ENCODE measurements at places on chromosomes 2 and 18.

- DNase-seq = no peak
Measured at GRCh38 chr2:85838641-85839040, 50.1 kb downstream of the ST3GAL5 start.

DNA sequence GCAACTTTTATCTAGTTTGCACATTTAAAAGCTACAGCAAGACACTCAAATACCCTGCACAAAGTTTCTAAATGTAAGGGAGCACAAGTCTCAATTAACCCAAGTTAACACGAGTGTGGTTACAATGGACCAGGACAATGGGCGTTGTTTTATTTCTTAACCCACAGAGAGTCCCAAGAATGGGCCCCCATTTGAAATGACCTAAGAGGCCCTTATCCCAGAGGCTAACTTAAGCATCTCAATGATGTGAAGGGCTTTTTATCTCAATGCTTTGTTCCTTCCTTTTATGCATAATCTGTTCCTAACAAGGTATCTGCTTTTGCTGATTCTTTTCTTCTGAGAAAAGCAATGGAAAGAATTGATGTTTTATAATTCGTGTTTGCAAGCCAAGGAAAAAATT lies 151.5 kb upstream of the SALL3 start:
- DNase-seq = no peak

GRCh38 chr2:88692187-88692586 lies 714 bp downstream of the RPIA start:
- no peak for DNase-seq

DNA sequence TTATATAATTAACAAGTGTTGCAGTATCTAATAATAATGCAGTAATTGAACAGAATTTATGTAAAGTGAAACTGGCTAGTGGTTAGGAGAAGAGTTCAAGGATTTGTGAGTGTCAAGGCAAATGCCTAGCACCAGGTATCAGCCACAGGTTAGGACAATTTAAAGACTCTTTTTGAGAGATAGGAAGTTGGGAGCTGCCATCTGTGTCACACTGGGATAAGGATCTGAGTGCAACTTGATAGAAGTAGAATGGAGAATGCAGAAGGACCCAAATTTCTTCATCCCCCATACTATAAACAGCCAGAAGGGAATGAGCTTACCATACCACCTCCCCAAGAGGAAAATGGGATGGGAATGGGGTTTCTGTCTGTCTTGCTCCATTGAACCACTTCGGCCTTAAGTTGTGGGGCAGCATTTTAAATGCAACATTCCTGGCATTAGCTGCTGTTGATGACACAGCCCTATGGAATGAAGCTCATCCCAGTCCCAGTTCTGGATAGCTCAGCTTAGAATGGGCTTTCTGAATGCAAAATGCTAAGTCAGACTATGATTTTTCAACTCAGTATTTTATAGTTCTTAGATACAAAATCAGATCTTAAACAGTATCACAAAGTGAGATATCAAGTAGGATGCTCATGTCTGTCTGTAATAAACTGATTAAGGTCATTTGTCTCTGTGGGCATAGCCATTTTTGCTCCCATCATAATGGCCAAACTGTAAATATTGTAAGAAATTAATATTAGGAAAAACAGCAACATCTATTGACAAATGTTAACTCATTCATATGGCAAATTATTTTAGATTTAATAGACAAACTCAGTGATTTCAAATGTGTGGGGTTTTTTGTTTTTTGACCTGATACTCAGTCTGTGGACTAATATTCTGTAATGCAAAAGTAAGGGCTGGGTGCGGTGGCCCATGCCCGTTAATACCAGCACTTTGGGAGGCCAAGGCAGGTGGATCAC lies 44.0 kb downstream of the GPR155 start:
- no peak for DNase-seq

DNA sequence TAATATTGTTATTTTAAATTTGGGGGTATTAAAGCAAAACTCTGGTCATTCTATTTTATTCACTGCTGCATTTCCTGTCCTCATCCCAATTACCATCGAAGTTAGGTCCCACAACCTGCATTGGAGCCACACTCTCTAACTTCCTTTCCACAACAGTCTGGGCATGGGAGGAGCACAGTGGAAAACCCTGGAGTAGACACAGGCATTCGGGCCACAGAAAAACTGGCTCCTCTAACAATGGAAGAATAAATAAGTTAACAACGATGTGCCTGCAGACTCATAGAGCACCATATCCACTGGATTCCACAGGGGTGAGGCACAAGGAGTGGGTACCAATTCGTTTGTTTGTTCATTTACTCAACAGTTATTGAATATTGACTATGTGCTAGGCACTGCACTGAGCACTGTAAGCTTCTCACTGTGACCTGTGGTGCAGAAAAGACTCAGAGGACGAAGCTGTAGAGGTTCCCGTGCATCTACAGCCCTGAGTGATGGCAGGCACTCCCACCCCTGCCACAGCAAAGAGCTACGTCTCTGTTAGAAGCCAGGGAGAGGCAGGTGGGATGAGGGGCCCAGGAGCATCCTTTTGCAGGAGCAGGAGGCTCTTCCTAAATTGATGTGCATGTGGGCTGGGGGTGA lies 154.2 kb upstream of the PGAP1 start:
- no peak for DNase-seq

DNA sequence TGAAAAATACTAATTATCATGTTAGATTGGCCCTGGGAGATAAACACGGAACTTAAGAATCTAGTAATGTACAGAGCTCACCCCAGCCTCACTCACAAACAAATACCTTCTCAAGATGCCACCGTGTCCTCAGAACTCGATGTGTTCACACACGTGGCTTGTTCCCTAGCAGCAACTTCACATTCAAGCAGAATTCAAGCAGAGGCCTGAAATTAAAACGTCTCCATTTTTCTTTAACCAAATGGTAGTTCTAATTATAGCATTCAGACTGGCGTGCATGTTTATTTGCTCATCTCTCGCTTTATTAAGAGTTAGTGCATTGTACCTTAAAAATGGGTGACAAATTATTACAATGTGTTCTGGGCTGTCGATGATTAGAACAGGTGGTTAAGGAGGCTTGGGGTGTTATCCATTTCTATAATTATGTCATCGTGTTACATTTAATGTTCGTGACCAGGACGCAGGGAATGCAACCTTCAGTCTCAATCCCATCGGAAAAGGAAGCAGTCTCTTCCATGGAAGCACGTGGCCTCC lies 57.3 kb upstream of the SLC66A3 start:
- DNase-seq = no peak

DNA sequence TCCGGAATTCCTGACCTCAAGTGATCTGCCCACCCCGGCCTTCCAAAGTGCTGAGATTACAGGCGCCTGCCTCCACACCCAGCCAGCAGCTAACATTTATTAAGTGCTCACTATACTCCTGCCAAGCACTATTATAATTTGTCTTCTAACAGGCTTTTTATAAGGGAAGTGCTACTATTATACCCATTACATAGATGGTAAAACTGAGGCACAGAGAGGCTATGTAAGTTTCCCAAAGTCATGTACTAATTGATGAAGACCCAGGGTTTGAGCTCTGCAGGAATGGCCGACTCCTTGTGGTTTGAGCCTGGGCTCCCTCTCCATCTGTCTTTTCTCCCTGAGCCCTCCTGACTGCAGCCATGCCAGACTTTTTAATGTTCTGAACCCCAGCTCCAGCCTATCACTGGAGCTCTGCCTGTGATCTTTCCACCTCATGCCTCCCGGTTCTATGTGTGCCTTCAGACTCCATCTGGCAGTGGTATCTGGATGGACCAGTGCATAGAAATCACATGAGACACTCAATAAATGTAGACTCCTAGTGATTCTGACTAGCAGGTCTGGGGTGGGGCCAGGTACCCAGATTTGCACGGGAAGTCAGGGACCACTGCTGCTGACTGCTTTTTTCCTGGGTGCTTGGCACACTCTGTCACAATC lies 197.1 kb downstream of the NEDD4L start:
- DNase-seq = no peak

- no peak for DNase-seq
Measured at GRCh38 chr2:67456428-67456827, 59.3 kb downstream of the ETAA1 start.

DNA sequence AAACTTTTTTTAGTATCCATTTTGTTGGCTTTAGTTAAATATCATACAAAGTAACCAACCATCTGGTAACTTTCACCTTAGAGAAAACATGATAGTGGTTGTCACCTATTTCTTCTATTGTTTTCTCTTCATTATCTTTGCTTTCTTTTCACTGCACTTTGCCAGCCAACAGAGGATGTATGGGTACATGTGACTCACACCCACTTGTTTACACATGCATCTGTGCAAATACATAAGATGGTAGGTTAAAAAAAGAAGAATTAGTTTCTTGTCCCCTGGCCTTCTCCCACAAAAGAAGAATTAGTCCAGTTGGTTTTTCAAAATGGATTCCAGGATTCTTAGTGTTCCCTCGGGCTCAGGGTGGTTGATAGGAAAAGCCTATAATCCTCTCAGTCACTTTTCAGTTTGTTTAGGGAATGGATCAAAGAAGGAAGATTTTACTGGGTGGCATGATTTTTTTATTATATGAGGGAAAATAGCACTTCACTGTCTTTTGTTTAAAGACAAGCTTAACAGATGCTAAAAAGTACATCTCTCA lies 46.6 kb downstream of the CDK15 start:
- DNase-seq = no peak

- DNase-seq = no peak
Measured at GRCh38 chr2:172103471-172104272, 972 bp upstream of the DLX2 start.

DNA sequence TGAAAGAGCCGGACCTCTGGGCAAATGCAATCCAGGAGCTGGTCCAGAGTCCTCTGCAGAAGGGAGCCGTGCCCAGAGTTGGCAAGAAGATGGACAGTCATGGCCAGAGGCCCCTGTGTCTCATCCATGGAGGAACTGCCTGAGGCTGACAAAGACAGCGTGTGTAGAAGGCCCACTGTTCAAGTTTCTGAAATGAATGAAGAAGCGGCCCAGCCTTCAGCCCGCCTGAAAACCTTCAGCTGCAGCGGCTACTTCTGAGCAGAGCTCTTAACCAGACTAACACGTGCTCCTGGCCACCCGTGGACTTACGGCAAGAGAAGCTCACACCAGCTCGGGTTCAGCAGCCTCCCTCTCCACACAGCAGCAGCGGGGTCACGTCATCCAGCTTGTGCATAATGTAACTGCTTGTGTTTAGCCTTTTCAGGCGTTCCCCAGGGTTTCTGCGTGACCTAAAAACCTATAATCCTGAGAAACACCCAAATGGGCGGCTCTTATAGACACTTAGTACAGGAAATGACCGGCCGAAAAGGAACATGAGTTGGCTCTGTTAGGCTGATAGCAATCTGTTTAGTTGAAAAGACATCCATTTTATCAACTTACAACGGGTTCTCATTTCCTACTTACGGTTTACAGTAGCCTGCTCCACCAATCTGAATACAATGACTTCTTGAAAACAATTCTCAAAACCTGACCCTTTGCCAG lies at the start of gene FAM124B:
TSS of gene FAM124B (minus strand) at position 467 of the 702 bp plus-strand sequence. CDS start at position 128, 339 bp downstream.
- DNase-seq = no peak

DNA sequence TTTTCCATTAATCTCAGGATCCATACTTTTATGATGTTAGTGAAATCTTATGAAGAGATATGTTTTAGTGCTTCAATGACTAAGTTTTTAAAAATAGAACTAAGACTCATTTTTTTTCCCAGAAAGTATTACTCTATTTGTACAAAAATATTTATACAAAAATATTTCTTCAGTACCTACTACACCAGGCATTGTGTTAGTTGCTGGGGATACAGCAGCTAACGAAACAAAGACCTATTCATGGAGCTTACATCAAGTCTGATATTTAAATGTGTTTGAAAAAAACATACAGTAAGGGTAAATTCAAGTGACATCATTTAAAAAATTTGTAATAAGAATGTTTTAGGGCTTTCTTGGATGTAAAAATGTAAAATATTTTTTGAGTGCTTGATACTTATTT lies 11.6 kb downstream of the VAPA start:
- DNase-seq = no peak

DNA sequence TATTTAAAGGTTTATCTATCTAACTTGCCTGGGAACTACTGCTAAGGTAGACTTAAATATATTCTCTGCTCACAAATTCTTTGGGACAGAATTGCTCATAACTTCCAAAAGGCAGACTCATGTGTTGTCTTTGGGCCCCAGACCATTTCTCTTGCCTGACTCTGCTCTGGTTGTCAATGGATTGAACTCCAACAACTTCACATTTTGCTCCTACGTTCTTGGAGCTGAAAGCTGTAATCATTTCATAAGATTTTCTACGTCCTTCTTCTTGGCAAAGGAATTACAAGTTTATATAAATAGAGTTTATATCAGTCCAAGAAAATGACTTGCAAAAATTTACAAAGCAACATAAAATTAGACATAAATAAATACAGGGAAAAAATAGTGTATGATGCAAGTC lies 32.9 kb upstream of the PPM1B start:
- DNase-seq = no peak

DNA sequence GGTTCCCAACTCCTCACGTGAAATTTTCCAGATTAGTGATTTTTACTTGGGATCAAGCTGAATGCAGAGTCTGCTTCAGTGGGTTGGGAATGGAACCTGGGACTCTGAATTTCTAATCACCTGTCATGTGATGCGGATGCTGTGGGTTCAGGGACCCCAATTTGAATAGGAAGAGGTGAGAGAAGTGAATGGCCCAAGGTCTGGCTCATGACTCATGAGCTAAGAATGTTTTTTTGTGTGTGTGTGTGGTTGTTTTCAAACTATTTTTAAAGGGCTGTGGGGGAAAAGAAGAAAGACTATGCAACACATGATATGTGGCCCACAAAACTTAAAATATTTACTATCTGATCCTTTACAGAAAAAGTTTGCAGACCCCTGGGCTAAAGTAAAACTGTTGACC lies 108.5 kb upstream of the CYRIA start:
- no peak for DNase-seq

- no peak for DNase-seq
Measured at GRCh38 chr2:231640641-231641111, 48.0 kb downstream of the TEX44 start.

- DNase-seq = no peak
Measured at GRCh38 chr2:30161929-30162706, 15.3 kb downstream of the YPEL5 start.

- DNase-seq = no peak
Measured at GRCh38 chr2:113992090-113992489, 102.2 kb downstream of the ACTR3 start.

Data from iPS DF 6.9 (cell line).